ENCODE measurements at places on chromosomes 13 and 19. TPM values are rescaled to one million over a fixed set of nuclear protein-coding genes. Genes with fewer than 3 reads are reported as not detected.

GRCh38 chr19:1357531-1358109 is 26.1 kb upstream of the NDUFS7 start:
- no peak for DNase-seq

The ATP4A gene
- total RNA-seq = not detected

DNA sequence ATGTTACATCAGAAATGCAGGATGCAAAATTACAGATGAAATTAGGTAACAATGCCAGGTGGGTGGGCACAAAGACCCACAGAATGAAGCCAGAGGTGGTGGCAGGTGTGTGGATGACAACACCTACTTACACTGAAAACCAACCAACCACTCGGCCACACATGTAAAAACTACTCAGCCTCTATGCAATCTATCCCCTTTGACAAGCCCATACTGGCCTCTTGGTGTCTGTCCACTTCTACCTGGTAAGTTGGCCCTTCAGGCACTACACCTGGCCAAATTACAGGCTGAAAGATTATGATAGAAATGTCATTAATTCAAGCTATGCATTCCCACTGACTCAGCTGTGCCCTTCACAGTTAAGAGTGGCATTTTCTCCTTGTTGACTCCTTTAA is 50.0 kb downstream of the BRD4 start:
- no peak for DNase-seq

The STARD13 gene
- total RNA-seq = 82.3 TPM

The MISP gene
- 0.36 TPM for total RNA-seq

The NXNL1 gene
- total RNA-seq = not detected

GRCh38 chr19:15323496-15324235 is 8.7 kb downstream of the BRD4 start:
- DNase-seq = peak; percentile 80

DNA sequence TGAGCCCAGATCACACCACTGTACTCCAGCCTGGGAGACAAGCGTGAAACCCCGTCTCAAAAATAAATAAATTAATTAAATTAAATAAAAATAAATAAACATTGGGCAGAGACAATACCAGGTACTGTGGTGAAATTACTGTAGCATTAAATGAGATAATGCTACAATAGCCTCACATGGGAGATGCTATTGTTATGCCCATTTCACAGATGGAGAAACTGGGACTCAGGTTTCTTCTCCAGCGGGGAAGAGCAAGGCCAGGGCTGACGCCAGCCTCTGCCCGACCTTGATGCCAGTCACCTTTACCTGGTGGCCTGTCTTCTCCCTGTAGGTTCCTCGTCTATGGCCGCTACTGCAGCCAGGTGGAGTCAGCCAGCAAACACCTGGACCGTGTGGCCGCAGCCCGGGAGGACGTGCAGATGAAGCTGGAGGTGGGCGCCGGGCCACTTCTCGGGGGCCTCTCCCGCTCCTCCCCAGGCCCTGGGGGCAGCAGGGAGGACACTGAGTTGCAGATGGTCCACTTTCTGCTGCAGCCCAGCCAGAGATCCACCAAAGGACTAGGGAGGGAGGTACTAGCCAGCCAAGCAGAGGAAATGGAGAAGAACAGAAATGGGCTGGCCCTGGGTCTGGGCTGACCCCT is 53.9 kb downstream of the VAV1 start:
- DNase-seq = no peak

DNA sequence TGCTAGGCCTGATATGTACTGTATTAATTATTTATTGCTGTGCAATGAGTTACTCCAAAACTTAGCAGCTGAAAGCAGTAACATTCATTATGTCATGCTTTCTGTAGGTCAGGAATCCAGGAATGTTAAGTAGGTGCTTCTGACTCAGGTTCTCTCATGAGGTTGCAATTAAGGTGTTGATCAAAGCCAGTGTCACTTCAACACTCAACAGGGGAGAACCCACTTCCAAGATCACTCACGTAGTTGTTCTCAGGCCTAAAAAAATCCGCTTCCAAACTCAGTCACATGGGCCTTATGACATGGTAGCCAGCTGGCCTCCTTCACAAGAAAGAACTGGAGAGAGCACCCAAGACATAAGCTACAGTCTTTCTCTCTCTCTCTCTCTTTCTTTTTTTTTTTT is 211.1 kb upstream of the NBEA start:
- no peak for DNase-seq

GRCh38 chr13:75963302-75963701 is 327.2 kb downstream of the LMO7 start:
- DNase-seq = no peak

GRCh38 chr19:57088133-57088532 is 31.7 kb upstream of the USP29 start:
- no peak for DNase-seq

All from sigmoid colon (tissue), 7 donors.